ENCODE measurements at places on chromosomes 3 and 15.
A peak's percentile ranks its signal among the peaks of the same experiment; 100 is the strongest.

- no peaks in the 10 kb centered on the region for H3K4me1 ChIP-seq
- H3K36me3 ChIP-seq: no peaks in the 10 kb centered on the region
- H3K4me3 ChIP-seq: no peak overlapping the region
- H3K27ac ChIP-seq: no peak overlapping the region
These were observed 25.3 kb upstream of the STRIT1 start for GRCh38 chr3:155318740-155319139.

- H3K36me3 ChIP-seq: peaks cover 7% of the 10 kb centered on the region
- H3K27me3 ChIP-seq: no peaks in the 10 kb centered on the region
- H3K4me3 ChIP-seq: peak overlapping the region; percentile 2
- no peak for DNase-seq
- H3K27ac ChIP-seq: peak overlapping the region; percentile 96
- peaks cover 39% of the 10 kb centered on the region for H3K4me1 ChIP-seq
These were observed 10.5 kb downstream of the NR2C2 start for GRCh38 chr3:14957925-14958324.

- H3K27ac ChIP-seq: no peak overlapping the region
- H3K36me3 ChIP-seq: no peaks in the 10 kb centered on the region
- H3K4me3 ChIP-seq: no peak overlapping the region
- no peak for DNase-seq
- H3K27me3 ChIP-seq: peaks cover 83% of the 10 kb centered on the region
These were observed 16.1 kb downstream of the ALDH1A3 start for GRCh38 chr15:100895721-100896120.

GRCh38 chr15:58501636-58502188 lies 69.9 kb downstream of the LIPC start:
- H3K4me1 ChIP-seq: peaks cover 27% of the 10 kb centered on the region
- peaks cover 3% of the 10 kb centered on the region for H3K36me3 ChIP-seq
- no peak overlapping the region for H3K27ac ChIP-seq
- DNase-seq: no peak

DNA sequence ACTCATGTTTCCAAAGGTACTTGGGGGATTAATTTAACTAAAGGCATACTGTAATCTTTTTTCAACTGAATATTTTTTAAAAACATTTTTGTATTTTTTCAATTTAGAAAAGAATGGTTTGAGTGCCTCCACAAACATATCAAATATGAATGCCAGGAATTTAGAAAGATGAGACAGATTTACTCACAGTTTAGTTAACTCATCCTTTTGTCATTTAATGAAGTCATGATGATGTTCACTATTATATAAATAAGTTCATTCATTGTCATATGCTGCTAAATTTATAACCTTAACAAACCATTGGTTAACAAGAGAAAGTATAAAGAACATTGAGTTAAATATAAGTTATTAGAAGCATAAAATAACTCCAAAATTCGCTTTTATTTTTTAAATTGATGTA lies 50.0 kb downstream of the FGF7 start:
- H3K27ac ChIP-seq: no peak overlapping the region
- no peak for DNase-seq
- peaks cover 5% of the 10 kb centered on the region for H3K27me3 ChIP-seq
- peaks cover 3% of the 10 kb centered on the region for H3K4me1 ChIP-seq
- no peaks in the 10 kb centered on the region for H3K36me3 ChIP-seq

DNA sequence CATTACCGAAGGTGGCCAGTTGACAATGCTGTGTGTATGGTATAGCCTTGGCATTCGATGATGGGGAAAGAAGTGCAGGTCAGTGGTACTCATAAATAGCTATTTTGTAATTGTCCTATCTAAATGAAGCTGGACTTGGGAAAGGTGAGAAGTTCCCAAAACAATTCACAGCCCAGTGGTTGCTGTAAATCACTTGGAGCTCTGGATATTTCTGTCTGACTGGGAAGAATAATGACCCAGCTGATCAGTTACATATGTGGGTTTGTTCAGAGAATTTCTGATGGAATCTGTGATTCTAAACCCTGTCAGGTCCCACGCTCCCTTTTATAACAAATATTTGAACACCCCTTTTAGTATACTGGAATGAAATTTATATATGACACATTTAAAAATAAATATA lies 133.9 kb upstream of the PFN2 start:
- no peaks in the 10 kb centered on the region for H3K36me3 ChIP-seq
- H3K4me3 ChIP-seq: no peak overlapping the region
- H3K4me1 ChIP-seq: no peaks in the 10 kb centered on the region
- peaks cover 9% of the 10 kb centered on the region for H3K27me3 ChIP-seq
- H3K27ac ChIP-seq: no peak overlapping the region
- no peak for DNase-seq

Data from T-helper 17 cell (primary cell).